ENCODE measurements at places on chromosomes 4 and X.

DNA sequence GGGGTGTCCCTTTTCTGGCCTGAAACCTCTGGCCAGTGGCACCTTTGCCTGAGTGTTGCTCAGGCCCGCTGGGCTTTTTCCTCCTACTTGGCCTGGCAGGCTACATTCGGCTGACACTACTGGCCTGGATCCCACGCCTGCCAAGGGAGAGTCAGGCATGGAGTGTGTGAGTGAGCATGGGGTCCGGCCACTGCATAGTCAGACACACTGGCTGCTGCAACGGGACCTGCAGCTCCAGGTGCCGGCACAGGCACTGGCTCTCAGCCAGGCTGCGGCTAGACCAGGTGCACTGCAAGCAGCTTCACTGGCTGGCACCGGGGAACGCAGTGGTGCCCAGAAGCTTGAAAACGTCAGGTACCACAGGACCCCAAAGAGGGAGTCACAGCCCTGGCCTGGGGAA lies 434.9 kb downstream of the ARHGAP24 start:
- DNase-seq: no peak

GRCh38 chrX:23885803-23886202 lies 21.9 kb downstream of the APOO start:
- DNase-seq: no peak

DNA sequence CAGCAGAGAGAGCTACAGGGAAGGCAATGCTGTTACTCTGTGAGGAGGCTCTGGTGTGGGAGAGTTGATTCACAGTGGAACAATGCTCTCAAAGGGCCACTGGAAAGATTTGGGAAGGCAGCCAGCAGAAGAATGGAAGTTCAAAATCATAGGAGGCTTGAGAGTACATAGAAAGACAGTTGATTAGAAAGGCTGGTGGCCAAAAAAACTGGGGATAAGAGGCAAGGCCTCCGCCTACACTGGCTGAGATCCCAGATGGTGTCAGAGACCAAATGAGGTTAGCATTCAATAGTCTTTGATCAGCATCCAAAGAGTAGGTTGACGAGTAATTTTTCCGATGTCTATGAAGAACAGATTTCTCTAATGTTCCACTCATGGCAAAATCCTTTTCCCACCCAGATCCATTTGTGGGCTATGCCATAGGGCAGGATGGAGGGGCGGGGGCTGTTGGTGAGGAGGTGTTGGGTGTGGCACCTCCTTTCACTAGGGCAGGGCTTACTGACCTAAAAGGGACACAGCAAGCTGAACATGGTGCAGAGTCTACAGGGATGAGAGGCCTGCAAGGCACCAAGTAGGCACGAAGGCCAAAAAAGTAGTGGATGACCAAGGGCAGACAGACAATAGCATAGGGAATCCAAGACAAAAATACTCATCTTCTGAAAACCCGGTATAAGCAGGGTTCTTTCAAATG lies 15.1 kb downstream of the TEC start:
- DNase-seq: no peak

- DNase-seq: no peak
These were observed 14.2 kb downstream of the BST1 start for GRCh38 chr4:15717086-15717485.

GRCh38 chr4:144338834-144339233 lies 198.3 kb upstream of the GYPA start:
- no peak for DNase-seq

- DNase-seq: no peak
These were observed 11.3 kb upstream of the SMS start for GRCh38 chrX:21929209-21929608.

GRCh38 chr4:164770010-164770724 lies 16.2 kb downstream of the SMIM31 start:
- DNase-seq: no peak

DNA sequence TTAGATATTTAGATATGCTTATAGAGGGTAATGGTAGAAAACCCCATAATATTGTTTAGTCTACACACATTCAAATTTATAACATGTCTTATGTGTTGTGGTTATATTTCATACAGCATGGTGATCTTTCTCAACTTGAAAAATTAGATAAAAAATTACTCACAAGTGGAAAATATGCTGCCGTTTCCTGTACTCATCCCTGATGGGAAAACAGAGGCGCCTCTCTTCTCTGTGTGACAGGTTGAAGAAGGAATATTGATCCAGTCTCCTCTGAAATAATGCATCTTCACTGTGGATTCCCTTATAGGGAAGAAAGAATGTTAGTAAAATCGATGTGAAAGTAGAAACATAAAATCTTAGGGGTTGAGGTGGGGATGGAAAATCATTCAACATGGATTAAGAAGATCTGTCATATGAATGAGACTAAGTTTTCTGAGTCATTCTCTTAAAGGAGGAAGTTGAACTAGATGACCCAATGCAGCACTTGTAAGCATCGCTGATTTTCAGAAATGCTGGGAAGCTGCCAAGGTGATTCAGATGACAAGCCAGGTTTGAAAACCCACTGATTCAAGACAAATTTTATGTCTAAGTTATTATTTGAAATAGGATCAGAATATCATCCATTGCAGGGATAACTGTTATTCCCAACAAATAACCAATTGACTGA lies 70.7 kb downstream of the ANKRD50 start:
- DNase-seq: no peak

- no peak for DNase-seq
These were observed 622 bp downstream of the KLKB1 start for GRCh38 chr4:186227744-186228513.

DNA sequence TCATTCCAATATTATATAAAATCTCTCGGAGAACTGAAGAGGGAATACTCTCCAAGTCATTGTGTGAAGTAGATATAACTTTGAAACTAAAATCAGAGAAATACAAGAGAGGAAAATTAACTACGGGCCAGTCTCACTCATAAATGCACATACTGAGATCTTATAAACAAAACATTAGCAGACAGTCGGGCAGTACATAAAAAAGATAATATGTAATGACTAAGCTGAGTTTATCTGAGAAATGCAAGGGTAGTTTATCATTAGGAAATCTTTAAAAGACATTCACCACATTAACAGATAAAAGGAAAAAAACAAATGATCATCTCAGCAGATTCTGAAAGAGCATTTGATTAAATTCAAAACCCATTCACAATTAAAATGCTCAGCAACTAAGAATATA lies 116.7 kb downstream of the NYX start:
- DNase-seq: no peak

DNA sequence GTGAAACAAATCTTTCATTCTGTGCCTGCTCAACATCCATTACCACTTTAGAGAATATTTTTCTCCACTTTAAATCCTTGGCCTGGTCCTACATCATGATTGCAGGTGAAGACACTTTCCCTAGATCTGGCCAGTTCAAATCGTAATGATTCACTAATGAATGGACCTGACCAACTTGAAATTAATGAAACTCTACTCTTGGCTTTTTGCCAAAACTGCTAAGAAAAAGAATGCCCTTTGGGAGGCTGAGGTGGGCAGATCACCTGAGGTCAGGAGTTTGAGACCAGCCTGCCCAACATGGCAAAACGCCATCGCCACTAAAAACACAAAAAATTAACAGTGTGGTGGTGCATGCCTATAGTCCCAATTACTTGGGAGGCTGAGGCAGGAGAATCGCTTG lies 1082.6 kb upstream of the LCORL start:
- DNase-seq: no peak

- DNase-seq: no peak
These were observed 1044.2 kb upstream of the FTHL17 start for GRCh38 chrX:32116047-32116446.

- DNase-seq: no peak
These were observed 26.3 kb upstream of the GPM6B start for GRCh38 chrX:13843150-13843721.

GRCh38 chrX:119954374-119954773 lies 10.8 kb upstream of the NKAP start:
- DNase-seq: no peak
